ENCODE measurements at places on chromosomes 1 and 21.
A peak's percentile ranks its signal among the peaks of the same experiment; 100 is the strongest.

- DNase-seq = peak; percentile 28
These were observed 23.9 kb downstream of the PKP1 start for GRCh38 chr1:201307231-201307630.

- DNase-seq = no peak
These were observed 1.1 kb upstream of the POU3F1 start for GRCh38 chr1:38047603-38048141.

GRCh38 chr1:52237430-52237829, 95.5 kb downstream of the ZFYVE9 start:
- DNase-seq = peak; percentile 83

DNA sequence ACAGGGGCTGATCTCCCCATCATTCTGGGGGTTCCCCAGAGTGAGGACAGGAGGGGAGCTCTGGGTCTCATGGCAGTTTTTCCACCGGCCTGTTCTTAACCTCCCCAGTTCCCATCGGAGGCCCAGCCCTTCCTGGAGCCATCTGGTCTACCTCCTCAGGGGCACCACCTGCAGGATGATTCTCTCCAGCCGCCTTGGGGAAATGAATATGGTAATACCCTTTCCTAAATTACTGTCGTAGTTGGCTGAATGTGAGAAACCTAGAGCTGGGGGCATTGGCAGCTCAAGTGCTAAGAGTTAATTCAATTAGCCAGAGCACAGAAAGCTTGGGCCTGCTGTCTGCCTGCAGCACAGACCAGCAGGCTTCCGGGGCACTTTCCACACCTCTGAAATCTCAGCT, 64.9 kb downstream of the TAS1R2 start:
- DNase-seq = no peak

GRCh38 chr1:51504806-51505525, 14.1 kb downstream of the EPS15 start:
- DNase-seq = no peak

GRCh38 chr1:228004856-228005462, 1.8 kb upstream of the WNT3A start:
- no peak for DNase-seq

DNA sequence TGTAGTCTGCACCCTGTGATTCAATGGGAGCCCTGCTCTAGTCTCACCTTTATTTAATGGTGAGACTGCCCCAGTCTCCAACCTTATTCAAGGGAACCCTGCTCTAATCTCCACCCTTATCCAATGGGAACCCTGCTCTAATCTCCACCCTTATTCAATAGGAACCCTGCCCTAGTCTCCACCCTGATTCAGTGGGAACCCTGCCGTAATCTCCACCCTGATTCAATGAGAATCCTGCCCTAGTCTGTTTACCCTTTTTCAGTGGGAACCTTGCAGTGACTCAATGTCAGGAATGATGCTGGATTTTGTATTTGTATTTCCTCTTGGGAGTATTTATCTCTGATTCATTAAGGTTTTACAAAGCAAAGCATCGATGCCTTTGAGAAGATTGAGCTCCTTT, 39.5 kb downstream of the TRPM2 start:
- DNase-seq = no peak

- DNase-seq = no peak
These were observed 2.6 kb downstream of the MKNK1 start for GRCh38 chr1:46601257-46602007.

DNA sequence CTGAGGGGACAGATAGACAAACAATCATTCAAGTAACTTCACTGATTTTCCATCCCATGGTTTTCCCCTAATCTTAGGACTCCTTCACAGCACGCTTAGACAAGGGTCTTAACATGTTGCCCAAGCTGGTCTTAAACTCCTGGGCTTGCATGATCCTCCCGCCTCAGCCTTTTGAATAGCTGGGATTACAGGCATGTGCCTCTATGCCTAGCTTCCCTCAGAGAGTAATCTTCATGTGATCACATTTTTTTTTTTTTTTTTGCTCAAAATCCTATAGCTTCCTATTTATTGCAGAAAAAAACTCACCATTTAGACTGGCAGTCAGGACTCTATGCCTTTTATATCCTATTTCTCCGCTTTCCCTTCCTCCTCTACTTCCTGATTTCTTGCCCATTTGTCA, 90.4 kb upstream of the DPH5 start:
- no peak for DNase-seq

GRCh38 chr1:171507435-171507834, 22.1 kb downstream of the PRRC2C start:
- no peak for DNase-seq

DNA sequence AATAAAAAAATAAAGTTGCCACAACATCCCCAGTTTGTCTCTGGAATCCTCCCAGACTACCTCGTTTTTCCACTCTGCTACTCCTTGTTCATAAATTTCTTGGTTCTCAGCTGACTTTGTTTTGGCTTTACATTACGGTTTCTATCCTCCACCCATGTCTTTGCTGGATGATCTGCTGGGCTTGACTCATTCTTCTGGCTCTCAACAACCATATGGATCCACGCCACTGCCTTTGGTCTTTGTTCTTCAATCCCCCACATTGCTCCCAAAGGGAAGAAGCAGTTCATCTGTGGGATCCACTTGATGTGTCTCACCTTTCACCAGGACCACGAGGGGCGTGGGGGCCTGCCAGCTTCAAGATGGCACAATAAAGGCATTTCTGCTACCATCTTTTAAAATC, 67.1 kb upstream of the NBL1 start:
- peak; percentile 74 for DNase-seq

DNA sequence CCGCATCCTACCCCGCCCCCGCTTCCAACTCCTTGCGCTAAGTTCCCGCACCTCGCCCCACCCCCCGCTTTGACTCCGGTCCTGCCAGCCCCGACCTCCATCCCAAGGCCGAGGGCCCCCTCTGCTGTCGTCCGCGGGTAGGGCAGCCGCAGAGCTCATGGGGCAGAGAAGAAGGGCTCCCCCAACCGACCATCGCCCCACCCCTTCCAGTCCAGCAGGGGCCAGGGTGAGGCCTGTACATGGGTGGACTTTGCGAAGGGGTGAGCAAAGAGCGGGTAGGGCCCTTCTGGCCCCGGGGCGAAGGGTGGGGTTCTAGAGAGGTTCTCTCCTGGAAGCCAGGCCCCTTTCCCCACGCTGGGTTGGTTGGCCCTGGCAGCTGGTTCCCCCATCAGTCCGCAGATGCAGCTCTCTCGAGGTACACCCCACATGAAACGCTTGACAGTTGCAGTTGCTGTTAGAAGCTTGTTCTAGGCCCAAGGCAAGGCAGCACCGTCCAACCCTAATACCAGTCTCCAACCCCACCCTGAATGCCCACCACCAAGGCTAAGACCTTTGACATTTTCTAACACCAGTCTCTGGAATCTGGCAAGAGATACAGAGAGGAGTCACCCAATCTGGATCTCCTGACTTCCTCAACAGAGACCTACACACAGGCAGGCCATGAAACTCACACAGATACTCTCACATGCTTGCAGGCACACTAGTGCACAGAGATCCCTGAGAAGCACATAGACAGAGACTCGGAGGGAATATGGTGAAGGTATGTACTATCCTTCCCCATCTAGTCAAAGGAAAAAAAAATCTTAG, 25.3 kb upstream of the ADGRB2 start:
- DNase-seq = peak; percentile 86

- DNase-seq = no peak
These were observed 4.3 kb upstream of the GNG5 start for GRCh38 chr1:84510668-84511067.

- peak; percentile 34 for DNase-seq
These were observed 19.2 kb downstream of the IER5 start for GRCh38 chr1:181107711-181108110.

DNA sequence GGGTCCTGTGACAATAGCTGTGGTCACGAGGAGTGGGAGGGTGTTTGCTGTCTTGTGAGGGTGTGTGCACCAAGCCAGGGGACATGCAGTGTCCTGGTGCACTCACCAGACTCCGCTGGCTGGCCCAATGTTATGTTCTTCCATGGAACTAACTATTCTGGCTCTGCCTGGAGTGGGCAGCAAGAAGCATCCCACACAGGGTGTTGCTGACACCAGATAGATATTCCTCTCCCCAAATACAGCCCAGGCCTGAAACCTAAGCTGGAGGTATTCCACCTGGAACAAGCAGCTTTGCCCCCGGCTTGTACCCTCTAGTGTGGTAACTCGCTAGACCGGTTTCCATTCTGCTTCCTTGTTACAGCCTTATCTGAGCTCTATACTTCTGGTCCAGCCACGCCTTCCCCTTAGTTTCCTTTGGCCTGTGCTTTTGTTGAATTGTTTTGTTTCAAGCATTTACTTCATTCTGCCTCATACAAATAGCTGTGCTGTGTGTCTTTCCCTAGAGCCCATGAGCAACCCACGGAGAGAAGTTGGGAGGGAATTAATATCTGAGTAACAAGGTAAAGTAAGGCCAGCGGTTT, 14.7 kb upstream of the LY9 start:
- no peak for DNase-seq

DNA sequence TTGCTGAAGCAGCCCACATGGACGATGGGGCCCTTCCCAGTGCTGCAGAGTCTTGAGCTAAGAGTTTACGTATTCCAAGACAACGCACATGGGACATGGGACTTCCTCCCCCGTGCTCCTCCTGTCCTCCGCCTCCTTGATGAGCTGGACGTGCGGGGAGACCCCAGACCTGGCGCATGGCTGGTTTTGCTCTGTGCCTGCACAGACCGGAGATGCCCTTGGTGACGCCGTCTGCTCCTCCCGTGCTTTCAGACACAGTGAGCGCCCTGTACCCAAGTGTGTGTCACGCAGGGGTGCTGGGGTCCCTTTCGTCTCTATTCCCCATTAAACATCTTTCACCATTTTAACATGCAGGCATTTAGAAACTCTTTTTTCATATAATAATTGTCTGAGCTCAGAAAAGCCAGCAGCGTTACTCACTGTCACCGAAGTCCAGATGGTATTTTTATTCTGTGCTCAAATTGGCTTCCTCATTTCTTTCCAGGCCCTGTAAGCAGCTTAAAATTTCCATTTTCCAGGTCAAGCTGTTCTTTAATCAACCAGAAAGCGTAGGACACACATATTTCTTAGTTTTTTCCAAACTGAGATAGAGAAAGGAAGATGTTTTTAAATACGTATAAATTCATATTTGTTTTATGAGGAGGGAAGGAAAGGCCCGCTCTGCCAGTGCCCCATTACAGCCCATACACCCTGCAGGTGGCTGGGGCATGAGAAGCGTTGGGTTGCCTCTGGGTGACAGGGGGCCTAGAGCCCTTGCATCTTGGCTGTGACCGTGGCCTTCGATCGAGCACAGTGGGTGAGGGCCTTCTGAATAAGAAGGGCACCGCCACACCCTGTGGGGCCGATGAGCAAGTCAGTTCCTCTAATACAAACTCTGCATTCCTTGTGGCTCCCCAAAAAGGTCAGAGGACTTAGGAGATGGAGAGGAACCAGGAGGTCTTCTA, 17.9 kb upstream of the ZBTB21 start:
- peak; percentile 35 for DNase-seq

GRCh38 chr1:63794354-63794753, 20.5 kb downstream of the ROR1 start:
- DNase-seq = no peak

GRCh38 chr1:172724232-172724631, 65.3 kb downstream of the FASLG start:
- no peak for DNase-seq

DNA sequence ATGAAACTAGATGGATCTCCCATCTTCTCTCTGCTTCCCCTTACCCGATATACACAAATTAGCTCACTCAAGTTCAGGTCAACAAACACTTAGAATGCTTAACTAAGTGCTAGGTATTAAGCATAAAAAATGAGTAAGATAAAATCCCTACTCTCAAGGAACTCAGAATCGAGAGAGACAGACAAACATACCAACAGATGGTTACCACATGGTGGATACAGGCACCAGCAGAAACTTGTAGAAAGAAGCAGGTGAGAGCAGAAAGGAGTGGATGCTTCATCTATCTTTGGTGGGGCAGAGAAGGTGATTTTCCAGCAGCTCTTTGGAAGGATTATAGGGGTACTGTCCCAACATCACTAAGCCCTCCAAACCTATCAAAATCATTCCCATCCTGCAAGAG, 32.2 kb downstream of the C8B start:
- DNase-seq = no peak

DNA sequence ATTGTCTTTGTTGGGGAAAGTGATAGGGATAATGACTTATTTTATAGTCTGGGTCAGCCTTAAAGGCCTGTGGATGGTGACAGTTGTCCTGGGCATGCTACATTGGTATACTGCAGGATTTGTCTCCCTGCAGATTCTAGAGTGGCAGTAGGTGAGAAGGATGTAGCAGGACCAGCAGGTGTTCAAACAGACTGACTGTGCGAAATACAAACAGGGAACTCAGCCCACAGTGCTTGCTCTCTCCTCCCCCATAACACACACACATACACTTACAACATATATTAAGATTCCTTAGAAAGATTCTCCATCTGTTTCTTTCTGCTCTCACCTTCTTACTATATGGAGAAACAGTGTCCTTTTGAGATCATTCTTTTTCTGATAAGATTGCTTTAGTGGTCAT, 6.9 kb downstream of the PDE4B start:
- DNase-seq = no peak

- DNase-seq = peak; percentile 81
These were observed 8.2 kb downstream of the TNN start for GRCh38 chr1:175075572-175076568.

- peak; percentile 58 for DNase-seq
These were observed 42.4 kb downstream of the MEF2D start for GRCh38 chr1:156458181-156458503.

DNA sequence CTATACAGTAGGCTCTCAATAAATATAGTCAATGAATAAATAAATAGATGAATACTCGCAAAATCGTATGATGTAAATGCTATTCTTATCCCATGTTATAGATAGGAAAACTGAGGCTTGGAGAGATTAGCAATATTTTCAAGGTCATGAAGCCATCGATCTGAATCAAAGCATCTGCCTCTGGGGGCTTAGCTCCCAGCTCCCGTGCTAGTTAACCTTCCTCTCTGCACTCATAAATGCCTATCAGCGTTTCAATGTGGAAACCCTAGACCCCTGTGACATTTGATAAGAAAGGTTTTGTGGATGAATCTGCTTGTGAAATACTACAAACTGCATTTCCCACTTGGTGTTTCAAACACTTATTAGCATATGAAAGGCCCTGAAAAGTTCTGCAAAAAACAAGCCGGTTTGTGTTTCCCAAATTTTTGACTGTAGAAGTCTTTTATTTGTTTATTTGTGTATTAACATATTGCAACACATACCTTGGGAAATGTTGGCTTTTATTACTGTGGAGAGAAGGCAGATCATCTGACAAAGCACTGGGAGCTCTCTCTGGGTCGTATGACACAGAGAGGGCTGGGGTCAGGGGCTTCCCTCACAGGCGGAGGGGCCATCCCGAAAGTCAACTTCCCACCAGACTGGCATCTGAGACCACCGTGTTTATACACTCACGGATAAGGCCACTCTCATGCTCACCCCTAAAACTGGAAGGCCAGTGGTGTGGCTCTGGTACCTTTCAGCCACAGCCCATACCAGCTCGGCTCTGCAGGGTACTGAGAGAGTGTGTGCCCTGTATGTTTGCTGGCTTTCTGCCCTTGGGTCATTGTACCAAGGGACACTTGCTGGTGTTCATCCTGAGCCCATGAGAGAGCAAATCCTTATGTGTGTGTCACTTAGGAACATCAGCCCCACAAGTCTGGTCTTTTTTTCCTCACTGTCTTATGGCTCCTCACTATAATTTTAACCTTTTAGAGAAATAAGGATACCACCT, 993 bp upstream of the PROK1 start:
- DNase-seq = no peak

Data from fibroblast of skin of right biceps (primary cell).